ENCODE measurements at places on chromosomes 2 and 18.
A peak's percentile ranks its signal among the peaks of the same experiment; 100 is the strongest.

DNA sequence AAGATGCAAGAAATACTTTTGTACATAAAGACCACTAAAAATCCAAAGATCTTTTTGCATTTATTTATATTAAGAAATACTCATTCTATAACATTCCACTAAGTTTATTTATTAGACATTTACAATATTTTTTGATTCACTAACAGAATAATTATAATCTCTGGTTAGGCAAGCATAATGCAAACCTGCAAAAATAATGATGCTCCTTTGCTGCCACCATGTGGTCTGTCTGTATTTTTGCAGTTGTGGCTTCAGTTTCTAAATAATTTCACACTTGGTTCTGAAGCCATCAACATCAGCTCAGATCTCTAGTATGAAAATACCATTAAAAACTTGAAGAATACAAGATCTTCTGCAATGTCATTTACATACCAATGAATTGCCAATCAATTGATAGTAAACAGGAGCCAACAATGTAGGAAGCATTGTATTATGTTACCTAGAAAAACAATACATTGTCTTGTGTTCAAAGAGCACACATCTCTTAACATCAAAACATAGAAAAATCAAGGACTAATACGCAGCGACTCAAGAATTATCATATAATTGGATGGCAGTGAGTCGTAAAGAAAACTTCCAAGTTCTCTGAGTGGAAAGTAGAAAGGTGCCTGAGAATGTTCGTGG is 28.8 kb upstream of the WDR75 start:
- no peak for DNase-seq

DNA sequence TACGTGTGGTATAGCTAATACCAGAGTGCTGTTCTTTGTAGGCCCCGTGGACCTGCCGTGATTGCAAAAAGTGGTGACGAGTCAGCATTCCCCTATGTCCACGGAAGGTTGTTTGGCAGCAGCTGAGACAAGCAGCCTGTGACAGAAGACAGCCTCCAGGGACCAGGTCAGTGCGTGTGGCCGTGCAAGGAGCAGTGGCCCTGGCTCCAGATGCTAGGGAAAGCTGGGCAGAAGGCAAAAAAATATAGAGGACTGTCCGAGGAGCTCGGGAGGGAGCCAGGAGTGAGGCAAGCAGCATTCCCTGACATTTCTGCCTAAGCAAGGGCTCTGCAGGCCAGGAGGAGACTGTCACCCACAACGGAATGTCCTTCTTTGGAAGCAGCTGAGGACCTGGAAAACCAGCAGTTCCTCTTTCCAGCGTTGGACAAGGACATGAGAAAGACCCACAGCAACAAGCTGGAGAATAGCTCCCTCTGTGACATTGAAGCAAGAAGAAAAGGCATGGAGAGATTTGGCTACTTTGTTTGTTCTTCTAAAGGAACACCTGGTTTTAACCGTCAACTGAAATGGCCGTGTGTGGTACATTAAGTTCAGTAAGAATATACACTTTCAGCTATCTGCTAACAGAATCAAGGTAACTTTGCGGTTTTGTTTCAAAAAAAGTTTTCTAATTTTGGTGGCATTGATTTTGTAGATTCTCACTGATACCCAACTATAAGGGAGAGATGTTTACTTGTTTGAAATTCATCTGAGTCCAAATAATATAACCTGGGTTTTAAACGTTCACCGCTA is 58.3 kb downstream of the NPAS2 start:
- peak; percentile 55 for DNase-seq

GRCh38 chr2:172552547-172553291 is 3.2 kb upstream of the PDK1 start:
- DNase-seq = no peak

- DNase-seq = no peak
These were observed 26.1 kb downstream of the DGUOK start for GRCh38 chr2:73952499-73953446.

DNA sequence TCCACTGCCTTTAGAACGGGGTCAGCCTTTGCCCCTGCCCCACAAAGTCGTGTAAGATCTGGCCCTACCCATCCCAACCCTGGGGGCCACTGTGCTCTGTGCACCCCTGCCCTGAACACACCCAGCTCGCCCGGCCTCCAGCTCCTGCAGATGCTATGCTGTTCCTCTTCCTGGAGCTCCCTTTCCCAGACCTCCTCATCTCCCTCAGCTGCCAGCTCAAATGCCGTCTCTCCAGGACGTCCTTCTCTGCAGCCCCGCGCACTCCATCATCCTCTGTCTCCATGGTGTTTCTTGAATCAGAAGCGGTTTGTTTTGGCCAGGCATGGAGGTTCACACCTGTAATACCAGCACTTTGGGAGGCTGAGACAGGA is 94.1 kb downstream of the SH3BP4 start:
- no peak for DNase-seq

DNA sequence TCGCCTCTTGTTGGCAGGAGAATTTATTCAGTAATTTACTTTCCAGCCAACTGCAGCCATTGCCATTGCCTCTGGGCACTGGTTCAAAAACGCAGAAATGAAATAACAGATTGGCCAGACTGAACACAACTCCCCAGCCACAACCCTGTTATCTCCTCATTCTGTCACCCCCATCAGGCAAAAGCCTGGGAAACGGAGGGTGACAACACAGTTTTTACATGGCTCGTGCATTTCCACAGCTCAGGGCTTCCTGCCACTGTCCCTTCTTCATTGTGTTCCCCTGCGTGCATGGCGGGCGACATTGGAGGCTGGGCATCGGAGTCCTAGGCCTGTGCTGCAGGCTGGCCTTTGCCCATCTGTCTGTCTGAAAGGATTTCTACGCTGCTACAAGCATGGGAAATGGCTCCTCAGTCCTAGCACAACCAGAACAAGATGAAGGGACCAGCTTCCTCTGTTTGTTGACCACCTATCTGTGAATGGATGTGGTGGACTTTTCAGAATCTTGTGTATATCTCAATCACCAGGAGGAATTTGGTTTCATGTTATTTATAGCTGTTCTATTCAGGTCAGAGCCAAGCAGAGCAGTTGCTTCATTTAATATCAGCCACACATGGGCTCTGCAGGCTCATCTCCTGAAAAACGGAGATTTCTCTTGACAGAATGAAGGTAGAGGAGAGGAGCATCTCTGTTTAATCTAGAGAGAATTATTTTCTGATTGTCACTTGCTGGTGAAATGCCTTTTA is 107.0 kb downstream of the MGAT5 start:
- DNase-seq = peak; percentile 58

- no peak for DNase-seq
These were observed 137.8 kb downstream of the PID1 start for GRCh38 chr2:229133155-229133772.

GRCh38 chr2:148987286-148987685 is 51.2 kb upstream of the LYPD6B start:
- no peak for DNase-seq

GRCh38 chr2:159904959-159905305 is 106.9 kb upstream of the CD302 start:
- no peak for DNase-seq

DNA sequence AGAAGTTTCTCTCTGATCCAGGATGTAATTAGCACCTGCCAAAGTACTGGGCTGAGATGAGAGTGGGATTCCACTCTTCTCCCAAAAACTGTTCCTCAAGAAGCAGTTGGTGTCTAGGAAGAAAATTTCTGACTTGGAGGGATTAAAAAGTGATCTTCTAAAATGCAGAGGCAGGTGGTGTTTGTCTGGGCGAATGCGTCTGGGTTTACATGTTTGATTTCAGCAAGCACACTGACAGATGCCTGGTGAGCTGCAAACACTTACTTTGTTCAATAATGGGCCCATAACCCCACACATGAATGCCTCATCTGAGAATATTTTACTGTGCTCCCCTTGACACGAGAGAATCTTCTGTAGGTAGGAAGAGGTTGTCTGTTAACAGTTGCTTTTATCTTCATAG is 24.3 kb upstream of the KCNF1 start:
- no peak for DNase-seq

- no peak for DNase-seq
These were observed 32.6 kb downstream of the MRPL33 start for GRCh38 chr2:27804146-27804545.

DNA sequence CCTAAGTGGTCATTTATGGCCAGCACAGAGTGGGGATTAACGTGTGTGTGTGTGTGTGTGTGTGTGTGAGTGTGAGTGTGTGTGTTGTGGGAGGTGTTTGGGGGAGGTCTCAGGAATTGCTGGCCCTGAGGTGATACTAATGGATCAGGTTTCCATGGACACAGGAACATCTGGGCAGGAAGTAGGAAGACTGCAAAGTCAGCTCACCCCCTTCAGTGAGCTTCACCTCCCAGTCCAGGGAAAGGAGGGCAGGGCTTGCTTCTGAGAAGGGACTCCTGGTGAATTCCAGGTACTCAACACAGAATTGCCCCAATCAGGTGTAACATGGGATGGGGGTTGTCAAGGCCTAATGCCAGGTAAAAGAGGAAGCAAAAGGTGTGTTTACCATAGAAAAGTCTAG is 30.3 kb upstream of the IL1R1 start:
- no peak for DNase-seq

DNA sequence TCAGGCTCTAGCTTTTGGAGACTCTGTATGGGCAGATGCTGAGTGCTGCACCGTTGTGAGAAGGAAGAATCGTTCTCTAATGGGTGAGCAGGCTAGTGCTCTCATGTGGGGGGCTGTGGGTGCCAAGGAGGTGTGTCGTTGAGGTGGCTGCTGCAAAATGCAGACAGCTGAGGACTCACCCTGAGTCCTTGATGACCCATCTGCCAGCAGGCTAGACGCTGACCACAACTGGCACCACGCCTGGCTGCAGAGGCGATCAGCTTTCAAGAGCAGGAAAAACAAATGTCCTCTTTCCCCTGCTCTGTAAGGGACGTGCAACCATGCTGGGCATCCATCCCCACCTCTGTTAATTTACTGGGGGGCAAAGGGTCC is 48.2 kb downstream of the HAUS1 start:
- DNase-seq = peak; percentile 70

DNA sequence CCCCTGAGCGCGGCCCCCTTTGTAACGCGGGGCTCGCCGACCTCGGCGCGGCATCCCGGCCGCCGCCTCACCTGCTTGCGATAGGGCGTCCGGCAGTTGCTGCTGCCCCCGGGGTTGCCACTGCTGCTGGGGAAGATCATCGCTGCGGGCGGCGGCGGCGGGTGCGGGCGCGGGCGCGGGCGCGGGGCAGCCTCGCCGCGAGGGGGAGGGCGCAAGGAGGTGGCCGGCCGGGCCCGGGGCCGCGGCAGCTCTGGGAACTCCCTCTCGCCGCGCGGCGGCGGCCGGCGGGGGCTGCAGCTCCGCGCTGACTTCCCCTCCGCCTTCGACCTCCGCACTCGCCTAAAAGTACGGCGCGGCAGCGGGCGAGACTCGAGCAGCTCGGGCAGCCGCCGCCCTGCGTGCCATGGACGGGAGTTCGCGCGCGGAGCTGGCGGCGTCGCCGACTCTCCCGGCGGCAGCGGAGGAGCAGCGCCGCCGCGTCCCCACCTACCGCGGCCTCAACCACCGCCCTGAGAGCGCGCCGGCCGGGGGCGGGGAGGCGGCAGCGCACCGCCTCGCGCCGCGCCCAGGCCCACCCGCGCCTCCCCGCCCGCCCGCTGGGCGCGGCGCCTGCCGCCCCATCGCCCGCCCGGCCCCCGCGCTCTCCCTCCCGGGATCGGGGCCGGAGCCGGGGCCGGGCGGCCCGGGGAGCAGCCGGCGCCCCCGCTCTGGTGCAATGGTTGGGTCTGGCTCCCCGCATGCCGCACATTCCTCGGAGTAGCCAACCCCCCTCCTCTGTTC is 86.0 kb downstream of the RBMS1 start:
- peak; percentile 84 for DNase-seq

DNA sequence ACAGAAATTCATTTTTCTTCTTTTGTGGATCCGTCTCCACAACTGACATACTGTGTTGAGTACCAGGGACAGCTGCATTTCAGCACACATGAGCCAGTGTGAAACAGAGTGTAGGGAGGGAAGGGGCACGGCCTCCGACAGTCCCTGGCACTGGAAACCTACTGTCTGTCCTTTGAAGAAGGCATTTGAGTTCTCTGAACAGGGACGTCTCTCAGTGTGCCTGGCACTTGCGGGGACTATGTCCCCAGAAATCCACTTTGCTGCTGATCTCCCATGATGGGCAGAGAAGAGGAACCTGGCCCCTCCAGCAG is 48.1 kb downstream of the PLB1 start:
- no peak for DNase-seq

DNA sequence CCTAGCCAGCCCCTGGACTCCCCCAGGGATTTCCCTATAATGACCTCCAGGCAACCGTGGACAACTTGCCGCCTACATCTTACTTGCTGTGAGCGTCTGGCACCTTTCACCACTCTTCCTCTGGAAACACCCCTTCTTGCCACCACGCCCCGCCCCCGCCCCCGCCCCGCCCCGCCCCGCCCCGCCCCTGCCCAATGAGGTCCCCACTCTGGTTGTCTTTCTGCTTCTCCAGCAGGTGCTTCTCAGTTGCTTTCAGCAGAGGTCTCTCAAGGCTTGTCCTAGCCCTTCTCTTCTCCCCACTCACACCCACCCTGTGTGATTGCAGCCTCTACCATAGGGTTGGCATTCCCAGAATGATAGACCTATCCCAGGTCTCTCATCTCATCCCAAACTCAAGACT is 214.5 kb downstream of the EN1 start:
- DNase-seq = no peak

- DNase-seq = no peak
These were observed 4.1 kb upstream of the PEX13 start for GRCh38 chr2:61013382-61013781.

- DNase-seq = peak; percentile 69
These were observed 117.1 kb upstream of the DTNA start for GRCh38 chr18:34592961-34593382.

DNA sequence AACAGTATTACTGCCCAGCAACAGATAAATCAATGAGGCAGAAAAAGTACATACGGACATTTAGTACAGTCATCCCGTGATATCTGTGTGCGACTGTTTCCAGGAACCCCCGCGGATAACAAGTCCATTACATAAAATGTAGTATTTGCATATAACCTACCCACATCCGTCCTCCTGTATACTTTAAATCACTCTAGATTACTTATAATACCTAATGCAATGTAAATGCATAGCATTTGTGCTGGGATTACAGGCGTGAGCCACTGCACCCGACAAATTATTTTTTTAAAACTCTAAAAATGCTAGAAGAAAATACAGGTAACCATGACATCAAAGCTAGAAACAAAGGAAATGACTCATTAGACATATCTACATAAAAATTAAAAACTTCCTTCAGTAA is 91.6 kb downstream of the FAM161A start:
- DNase-seq = no peak

GRCh38 chr2:11534071-11534745 is 363 bp downstream of the GREB1 start:
- DNase-seq = no peak

GRCh38 chr2:26484579-26484978 is 6.7 kb upstream of the OTOF start:
- no peak for DNase-seq

Data from left ventricle myocardium superior (tissue), 1 donor.